ENCODE measurements at places on chromosomes 6 and 20.

DNA sequence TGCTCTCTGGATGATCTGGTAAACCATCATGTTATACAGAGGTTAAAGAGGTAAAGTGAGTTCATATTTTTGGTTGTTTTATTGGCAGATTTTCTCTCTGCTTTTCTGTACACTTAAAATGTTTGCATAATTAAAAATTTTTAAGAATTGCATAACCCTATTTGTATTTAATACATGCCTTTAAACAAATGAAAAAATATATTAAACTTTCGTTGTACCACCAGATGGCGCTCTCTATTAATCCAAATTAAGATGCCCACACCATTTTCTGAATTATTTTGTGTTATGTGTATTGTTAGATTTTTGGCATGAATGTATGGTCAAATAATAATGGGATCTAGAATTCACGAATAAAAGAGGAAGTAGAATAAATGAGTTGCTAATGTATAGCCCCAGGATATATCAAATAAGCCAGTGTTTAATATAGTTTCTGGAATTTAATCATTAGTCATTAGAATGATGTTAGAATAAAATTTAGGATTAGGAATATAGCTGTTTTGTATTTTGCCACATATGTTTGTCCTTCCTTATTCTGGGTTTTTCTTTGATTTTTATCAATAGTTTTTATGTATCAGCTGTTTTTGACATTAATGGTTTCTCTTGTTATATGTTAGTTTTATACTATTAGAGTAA lies 38.9 kb downstream of the SMAP1 start:
- DNase-seq: peak; percentile 46

DNA sequence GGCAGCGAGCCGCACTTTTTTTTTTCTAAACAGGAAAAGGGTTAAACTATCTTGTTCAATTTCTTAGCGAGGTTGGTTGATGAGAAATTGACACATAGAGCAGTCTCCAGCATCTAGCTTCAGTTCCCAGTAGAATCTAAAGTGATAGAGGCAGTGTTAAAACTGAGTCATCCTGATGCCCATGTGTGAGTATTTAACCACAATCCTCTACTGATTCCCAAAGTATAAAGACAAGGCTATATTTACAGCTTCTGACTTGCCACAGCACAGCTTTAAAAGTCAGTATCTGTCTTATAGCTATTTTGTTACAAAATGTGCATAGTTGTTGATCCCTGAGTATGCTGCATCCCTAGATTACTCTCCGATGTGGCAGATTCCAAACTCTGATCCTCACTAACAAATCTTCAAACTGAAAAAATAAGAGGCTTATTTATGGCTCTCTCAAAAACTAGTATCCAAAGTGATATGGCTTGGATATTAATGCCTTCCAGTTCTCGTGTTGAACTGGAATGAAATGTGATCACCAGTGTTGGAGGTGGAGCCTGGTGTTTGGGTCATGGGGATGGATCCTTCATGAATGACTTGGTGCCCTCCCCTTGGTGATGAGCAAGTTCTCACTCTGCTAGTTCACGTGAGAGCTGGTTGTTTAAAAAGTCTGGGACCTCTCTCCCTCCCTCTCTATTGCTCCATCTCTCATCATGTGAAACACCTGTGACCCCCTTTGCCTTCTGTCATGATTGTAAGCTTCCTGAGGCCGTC lies 13.1 kb upstream of the POPDC3 start:
- no peak for DNase-seq

DNA sequence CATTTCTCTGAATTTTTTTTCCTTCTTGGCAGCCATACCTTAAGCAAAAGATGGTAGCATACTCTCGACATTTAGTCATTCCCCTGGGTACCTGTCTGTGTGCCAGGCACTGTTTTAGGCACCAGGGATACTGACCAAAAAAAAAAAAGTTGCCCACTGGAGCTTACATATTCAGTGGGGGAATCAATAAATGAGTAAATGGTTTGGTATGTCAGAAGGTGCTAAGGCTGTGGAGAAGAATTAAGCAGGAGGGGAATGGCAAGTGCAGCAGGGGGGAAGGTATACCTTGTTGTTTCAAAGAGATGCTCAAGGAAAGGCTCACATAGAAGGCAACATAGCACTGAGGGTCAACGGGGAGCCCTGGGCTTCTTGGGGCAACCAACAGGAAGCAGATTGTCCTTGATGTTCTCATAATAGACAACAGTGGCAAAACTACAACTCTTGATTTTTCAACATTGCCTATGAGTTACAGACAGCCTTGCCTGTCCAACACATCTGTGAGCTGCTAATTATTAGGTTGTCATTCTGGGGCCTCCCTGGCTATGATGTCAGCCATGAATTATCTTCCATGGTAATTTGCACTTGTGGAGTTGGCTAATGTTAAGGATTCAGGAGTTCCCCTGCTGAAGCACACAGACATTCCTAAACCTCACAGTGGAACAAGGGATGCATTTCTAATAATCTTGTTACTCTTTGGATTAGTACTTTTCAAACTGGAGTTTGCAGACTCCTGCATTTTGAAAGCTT lies 19.6 kb downstream of the NT5E start:
- DNase-seq: peak; percentile 6

- no peak for DNase-seq
Observed at GRCh38 chr20:3797592-3798372, 1.7 kb downstream of the CDC25B start.

- no peak for DNase-seq
Observed at GRCh38 chr6:17334265-17334664, 53.1 kb downstream of the RBM24 start.

DNA sequence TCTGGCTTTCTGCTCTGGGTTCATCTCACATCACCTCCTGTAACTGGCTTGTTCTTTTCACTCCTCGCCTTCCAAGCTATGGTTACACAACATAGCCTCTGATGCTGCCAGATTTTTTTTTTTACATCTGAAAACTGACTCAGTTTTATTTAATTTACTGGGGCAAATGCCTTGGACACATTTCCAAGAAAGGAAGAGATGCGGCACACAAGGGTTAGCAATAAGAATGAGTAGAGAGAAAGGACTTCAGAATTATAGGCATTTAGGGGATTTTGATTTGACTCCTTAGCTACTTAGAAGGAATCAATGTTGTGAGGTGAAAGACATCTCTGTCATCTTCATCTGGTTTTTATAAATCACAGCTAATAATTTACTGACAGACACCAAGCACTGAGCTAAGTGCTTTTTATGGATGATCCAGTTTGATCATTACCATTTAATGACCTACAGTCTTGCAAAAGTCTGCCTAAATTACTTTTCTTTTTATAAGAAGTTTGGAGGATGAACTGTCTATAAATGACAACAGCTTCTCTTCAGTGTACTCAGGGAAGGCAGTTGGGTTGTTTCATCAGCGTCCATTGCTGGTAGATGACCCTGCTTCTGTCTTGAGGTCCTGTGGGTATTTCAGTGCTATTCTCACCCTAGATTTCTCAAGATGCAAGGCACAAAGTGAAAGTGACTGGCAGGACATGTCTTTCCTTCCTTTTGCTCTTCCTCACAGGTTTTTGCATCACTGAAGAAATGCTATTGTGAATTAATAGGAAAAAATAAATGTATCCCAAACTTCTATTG lies 31.1 kb downstream of the LAMA4 start:
- DNase-seq: no peak

DNA sequence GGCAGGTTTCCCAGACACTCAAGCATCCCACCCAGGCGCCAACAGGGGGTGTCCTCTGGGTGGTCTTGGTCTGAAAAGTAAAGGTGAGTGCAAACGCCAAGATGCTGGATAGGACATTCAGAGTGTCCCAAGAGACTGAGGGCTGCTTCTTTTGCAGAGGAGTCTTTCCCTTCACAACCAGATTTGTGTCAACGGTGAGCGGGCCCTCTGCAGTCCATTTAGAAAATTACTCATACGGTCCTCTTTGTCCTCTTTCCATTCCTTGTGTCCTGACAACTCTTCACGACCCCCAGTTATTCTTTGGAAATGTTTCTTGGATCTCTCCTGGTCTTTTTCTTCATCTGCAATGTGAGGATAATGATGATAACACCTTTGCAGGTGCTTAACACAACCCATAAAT lies 257.8 kb downstream of the CDC5L start:
- DNase-seq: no peak

GRCh38 chr6:159931846-159932245 lies 37.0 kb upstream of the IGF2R start:
- DNase-seq: no peak

DNA sequence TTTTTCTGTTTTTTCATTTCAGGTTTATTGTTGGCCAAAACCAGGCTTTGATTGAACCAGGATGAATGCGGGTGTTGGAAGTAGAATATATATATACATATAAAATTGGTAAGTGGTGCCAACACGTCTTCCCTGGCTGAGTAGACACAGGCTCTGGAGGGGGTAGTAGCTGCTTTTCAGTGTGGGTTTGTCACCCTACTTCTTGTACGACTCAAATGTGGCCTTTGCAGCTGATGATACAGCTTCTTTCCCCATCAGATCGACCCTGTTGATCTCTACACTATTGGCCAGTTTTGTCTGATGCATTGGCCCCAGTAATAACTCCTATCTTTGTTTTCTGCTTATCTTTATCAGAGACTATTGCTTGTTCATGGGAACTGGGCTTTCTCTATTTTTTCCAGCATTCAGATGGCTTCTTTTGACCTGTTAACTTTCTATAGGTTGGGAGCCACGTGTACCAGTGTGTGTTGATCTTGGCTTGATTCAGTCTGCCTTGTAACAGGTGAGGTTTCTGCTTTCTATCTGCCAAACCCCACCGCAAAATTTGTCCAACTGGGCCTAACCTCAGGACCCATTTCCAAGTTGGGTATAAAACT lies 2.7 kb upstream of the ZNFX1 start:
- no peak for DNase-seq

- DNase-seq: peak; percentile 37
Observed at GRCh38 chr6:124433387-124434160, 528.7 kb upstream of the RNF217 start.

DNA sequence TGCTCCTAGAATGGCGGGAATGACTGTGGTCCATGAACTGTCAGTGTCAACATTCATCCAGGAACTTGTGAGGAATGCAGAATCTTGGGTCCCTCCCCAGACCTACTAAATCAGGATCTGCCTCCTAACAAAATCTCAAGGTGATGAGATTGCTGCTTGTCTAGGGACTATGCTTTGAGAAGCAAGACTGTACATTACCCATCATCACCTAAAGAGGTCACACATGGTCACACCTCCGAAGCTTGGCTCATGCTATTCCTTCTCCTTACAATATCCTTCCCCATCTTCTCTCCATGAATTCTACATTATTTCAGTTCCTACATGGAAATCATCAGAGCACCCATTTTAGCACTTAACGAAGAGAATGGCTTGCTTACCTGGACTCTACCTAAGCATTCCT lies 102.3 kb upstream of the JARID2 start:
- no peak for DNase-seq

GRCh38 chr6:131682442-131682841 lies 18.8 kb downstream of the OR2A4 start:
- DNase-seq: no peak

- DNase-seq: no peak
Observed at GRCh38 chr20:51529758-51530157, 12.8 kb downstream of the NFATC2 start.

- no peak for DNase-seq
Observed at GRCh38 chr6:15263780-15264374, 18.0 kb downstream of the JARID2 start.

DNA sequence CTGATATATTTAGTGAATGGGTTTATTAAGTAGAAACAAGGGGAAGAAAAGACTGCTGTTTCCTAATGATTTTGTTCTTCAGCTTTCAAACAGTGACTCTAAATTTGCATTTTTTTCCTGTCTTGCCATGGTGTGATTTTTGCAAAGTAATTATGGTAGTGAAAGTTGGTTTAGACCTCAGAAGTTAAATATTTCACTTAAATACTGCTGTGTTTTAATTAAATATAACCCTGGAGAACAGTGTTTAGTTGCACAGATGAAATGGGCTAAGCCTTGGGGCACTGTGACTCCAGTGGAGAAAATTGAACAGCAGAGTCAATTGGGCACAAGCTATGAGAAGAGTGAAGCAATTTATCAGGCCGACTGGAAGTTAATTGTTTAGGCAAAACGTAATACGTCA lies 111.1 kb upstream of the MCHR2 start:
- DNase-seq: no peak

- DNase-seq: no peak
Observed at GRCh38 chr6:157471895-157472686, 91.1 kb downstream of the ZDHHC14 start.

- DNase-seq: no peak
Observed at GRCh38 chr6:24489881-24490280, 503 bp upstream of the GPLD1 start.

GRCh38 chr20:7161690-7162089 lies 394.2 kb downstream of the BMP2 start:
- DNase-seq: peak; percentile 7

DNA sequence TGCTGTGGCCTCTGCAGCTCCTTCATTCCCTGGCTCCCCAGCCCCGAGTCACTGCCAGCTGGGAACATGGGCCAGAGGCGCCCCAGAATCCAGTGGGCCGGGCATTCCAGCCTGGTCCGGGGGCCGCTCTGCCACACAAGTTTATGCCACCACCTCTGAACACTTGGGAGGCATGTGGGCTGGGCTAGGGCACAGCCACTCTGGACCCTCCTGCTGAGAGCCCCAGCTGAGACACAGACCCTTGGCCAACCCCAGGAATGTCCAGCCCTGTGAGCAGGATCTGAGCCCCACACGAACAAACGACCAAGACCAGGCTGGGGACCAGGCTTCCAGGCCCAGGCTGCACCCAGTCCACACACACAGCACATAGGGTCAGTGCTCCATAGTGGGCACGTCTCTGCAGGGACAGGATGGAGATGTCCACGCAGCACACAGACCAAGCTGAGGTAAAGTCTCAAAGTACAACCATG lies 33.0 kb downstream of the YTHDF1 start:
- no peak for DNase-seq

DNA sequence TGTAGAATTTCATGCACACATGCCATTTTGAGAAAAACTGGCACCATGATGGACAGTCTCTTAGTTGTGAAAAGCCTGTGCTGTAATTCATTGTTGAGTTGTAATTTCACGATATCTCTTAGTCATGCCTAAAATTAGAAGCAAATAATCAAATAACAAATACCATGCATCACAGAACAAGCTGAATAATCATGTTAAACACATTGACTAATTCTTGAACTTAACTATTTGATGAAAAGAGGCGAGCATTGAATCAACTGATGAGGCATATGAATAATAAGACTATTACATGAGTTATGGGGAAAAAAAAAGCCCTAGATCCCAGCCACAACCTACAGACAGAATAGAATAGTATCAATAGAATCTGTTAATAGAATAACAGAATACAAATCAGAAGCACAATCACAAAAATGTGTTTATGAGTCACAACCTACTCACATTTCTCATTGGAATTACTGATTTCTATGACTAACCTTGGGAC lies 14.2 kb upstream of the RNF217 start:
- DNase-seq: no peak

GRCh38 chr6:87661016-87661415 lies 41.0 kb downstream of the AKIRIN2 start:
- no peak for DNase-seq

- no peak for DNase-seq
Observed at GRCh38 chr20:58837717-58838116, 13.0 kb downstream of the GNAS-AS1 start.

GRCh38 chr6:106114492-106114891 lies 28.4 kb downstream of the PRDM1 start:
- no peak for DNase-seq

GRCh38 chr6:51289041-51289440 lies 470.4 kb downstream of the TFAP2B start:
- DNase-seq: no peak

Data from NCI-H2081 (cell line).